ENCODE measurements at places on chromosomes 1 and 21.

- DNase-seq: no peak
These were observed 115.1 kb upstream of the CXADR start for GRCh38 chr21:17397703-17398102.

DNA sequence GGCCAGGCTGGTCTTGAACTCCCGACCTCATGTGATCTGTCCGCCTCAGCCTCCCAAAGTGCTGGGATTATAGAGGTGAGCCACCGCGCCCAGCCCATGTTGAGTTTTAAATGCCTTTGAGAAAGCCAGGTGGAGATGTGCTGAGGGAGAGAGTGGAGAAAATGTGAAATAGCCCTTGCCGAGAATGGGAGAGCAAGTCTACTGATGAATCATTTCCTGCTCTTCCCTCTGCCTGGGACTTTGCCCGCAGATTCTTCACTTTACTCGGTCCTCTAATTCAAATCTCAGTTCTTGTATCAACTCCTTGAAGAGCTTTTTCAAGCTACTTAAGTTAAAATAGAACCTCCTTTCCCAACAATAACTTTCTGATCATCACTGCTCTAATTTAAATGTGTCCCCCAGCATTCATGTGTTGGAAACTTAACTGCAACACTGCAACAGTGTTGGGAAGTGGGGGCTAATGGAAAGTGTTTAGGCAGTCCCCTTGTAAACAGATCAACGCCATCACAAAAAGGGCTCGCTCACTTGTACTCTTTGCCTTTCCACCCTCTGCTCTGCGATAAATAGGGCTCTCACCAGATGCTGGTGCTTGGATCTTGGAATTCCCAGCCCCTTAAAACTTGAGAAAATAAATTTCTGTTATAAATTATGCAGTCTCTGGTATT lies 27.8 kb downstream of the OSBPL9 start:
- DNase-seq: no peak

DNA sequence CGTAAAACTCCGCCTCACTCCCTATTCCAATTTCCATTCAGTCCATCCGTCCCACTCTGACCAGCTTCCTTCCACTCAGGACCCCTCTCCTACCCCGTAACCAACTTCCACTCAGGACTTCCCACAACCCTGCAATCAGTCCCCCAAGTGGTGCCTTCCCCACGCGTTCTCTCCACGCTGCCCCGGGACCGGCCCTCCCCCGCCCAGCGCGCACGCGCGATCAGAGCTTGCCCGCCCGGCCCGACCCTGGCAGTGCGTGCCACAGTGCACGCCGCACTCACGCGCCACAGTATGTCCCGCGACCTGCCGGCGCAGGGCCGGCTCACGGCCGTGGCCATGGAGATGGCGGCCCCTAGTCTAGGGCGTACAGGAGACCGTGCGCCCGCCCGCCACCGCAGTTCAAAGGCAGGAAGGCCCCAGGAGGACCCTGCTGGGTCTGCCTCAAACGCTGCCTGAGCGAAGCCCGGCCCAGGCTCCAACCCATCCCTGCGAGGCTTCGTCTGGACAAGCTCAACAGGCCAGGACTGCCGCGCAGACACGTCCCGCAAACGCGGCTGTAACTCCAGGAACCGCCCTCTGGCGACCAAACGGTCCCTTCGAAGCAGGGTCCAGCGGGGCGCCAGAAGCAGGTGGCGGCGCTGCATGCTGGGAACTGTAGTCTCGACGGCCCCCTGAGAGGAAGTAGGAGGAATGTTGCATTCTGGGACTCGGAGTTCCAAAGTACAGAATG lies at the start of gene NDC1:
TSS of gene NDC1 (minus strand) at position 373 of the 730 bp plus-strand sequence. CDS start at position 338, 35 bp downstream.
- DNase-seq: peak; percentile 71

- DNase-seq: no peak
These were observed 35.1 kb downstream of the PCSK9 start for GRCh38 chr1:55074455-55074854.

GRCh38 chr1:37813529-37814145 lies 5.6 kb upstream of the YRDC start:
- DNase-seq: no peak

DNA sequence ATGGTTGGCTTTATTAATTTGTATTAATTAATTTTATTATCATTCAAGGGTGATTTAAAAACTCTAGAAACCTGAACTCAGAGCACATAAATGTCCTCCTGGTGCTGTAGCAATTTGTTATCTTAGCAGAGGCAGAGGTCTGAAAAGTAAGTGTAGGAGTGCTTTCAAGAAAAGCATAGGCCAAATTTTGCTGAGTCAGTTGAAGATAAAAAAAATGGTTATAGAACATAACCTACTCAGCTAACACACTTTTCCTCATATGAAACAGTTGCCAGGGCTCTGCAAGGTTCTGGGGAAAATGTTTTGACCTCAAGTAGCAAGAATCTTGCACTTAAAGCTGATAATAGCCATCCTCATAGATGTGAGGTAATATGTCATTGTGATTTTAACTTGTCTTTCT lies 53.5 kb upstream of the CHODL start:
- DNase-seq: no peak

GRCh38 chr21:45995686-45996179 lies 14.2 kb downstream of the COL6A1 start:
- DNase-seq: no peak

DNA sequence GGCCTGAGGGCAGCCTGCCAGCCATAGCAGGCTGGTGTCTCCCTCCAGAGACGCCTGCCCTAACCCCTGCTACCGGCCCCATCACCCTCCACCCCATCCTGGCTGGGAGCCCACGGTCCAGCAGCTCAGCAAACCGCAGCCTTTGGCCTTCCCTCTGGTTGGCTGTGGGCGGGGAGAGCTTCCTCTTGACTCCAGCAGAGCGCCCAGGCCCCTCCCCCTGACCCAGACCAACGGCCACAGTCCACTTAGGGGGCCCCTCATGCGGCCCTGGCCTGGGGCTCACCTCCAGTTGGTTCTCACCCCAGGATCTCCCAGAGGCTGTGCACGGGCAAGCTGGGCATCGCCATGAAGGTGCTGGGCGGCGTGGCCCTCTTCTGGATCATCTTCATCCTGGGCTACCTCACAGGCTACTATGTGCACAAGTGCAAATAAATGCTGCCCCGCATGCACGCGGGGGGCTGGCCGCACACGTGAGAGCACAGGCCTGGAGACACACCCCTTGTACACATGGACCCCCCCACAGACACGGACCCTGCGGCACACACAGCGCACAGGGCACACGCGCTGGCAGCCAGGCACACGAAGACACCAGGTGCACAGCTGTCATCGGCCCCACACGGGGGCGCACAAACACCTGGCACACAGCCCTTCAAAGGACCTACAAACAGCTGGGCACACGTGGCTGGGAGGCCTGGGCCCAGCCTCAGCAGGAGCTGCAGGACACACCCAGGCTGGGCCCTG lies 3.1 kb downstream of the SMIM1 start:
- no peak for DNase-seq

DNA sequence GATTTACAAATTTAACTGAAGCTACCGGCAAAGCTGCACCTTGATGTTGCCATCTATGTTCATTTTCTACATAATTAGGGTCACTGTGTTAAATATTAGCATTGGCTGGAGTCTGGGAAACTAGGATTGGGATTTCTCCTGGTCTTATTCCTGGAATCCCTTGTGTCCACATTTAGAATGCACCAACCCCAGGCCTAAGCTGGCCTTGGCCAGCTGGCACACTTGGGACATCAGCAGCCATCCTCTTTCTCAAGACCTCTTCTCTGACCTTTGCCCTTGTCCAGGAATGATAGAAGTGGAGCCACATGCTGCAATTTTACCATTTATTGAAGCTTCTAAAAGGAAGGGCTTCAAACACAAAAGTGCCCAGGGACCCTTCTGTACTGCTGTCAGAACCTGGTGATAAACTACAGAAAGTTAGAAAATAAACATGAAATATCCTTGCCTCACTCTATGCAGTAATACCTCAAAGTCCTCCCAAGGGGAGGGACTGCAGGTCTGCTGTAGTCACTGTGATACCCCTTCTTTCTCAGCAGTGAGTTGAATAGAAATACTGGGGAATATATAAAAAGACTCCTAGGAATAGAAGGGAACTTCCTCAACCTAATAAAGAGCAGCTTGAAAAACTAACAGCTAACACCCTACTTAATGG lies 13.7 kb upstream of the PIGC start:
- no peak for DNase-seq

DNA sequence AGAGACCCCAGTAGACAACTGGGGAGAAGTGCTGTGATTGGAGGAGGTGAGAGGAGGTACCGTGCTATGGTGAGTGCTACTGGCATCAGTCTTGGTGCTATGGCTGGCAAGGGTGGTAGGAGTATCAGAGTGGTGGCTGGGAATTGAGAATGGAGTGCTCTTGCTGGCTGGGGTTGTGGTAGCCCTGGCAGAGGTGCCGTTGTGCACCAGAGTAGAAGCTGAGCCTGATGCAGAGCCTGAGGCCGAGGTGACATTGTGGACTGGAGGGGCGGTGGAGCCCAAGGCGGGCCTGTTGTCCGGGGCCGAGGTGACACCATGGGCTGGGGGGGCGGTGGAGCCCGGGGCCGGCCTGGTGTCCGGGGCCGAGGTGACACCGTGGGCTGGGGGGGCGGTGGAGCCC lies 14.6 kb downstream of the TRIM46 start:
- DNase-seq: no peak

GRCh38 chr21:42301371-42302075 lies 13.7 kb downstream of the TFF3 start:
- DNase-seq: no peak

GRCh38 chr1:42479621-42480020 lies 16.5 kb downstream of the CCDC30 start:
- DNase-seq: no peak

DNA sequence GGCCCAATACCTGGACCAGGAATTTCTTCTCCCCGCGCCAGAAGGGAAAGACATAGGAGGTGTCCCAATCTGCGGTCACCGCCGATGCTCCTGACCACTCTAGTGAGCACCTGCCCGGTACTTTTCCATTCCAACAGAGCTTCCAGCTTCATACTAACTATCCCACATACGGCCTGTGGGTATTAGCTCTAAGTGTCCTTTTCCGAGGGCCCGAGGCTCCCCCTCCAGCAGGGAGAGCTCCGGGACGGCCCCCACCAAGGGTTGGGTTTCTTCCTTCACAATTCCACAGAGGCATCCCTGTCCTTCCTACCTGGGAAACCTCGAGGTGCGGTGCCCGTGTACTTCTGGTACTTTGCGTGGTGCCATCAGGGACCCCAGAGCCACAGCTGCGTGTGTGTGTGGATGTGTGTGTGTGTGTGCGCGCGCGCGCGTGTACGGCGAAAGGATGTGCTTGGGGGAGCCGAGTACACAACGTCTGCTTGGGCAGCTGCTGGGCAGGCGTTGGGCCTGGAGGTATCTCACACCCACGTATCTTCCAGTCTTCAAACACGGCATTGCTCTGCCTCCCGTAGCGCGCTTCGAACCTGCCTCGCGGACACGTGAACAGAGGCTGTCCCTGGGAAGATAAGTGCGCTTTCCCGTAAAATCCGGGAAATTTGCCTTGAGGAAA lies 2.4 kb upstream of the SIM2 start:
- no peak for DNase-seq

GRCh38 chr1:214552174-214552608 lies 789 bp upstream of the PTPN14 start:
- DNase-seq: no peak
